RPMI7951 (cell line): ENCODE measurements at places on chromosomes 4 and X.

GRCh38 chr4:123265443-123265842 lies 131.2 kb upstream of the SPRY1 start:
- DNase-seq: no peak

DNA sequence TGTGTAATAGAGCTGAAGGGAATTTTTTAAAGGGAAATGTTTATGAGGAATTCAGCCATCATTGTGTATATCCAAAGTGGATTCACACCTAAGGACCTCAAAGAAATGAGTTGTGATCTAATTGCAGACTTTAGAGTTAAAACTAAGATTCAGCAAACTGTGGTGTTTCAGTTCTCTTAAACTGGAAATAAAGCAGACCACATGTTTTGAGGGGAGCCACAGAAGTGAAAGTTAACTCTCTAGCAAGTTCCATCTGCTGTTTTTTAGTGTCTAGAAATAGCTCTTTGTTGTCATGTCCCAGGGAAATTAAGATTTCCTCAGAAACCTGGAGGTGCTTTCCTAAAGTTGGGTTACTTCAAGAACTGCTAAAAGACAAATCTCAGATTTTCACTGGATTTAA lies 97.3 kb upstream of the DDX3X start:
- DNase-seq: no peak

GRCh38 chrX:139332441-139332840 lies 198.1 kb upstream of the F9 start:
- DNase-seq: no peak

- peak; percentile 53 for DNase-seq
Observed at GRCh38 chr4:38290366-38290765, 330.2 kb downstream of the PTTG2 start.

- DNase-seq: no peak
Observed at GRCh38 chr4:151227172-151227571, 49.8 kb upstream of the PRSS48 start.

DNA sequence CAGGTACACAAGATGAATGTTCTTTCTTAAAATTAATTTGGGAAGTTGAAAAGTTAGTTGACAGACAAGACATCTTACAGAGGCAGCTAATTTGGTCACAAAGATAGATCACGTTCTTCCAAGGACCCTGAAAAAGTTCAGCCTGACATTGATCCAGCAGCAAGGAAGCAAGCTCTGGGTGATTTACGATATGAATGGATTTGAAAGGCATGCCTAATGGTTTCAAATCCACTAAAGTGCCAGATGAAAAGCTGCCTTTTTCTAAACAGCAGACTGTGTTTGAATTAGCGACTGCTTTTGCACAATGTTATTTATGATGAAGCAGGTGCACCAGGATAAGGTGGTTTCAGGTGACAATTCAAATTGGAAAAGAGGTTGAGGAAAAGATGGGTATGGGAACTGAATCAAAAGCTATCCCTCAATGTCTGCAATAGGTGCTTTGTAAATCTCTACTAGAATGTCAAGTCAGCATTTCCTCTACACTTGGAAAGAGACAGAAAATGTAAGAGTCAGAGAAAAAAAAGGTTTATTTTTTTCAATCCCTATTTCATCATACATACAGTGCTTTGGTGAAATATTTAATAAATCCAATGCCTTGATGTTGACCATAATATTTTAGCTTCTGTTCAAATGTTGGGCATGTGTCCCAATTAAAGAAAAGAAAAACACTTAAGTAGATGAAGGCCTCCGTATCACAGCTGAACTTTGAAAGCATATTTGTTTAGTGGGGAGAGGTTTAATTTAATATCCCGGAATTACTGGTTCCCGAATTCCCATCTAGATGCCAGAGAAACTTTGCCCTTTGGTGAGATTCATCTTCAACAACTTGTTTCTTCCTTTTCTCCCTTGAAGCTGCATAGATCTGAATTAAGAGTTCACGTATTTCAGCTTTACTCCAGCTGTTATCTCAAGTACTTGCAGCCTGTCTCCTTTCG lies 6.0 kb downstream of the RASGEF1B start:
- no peak for DNase-seq

DNA sequence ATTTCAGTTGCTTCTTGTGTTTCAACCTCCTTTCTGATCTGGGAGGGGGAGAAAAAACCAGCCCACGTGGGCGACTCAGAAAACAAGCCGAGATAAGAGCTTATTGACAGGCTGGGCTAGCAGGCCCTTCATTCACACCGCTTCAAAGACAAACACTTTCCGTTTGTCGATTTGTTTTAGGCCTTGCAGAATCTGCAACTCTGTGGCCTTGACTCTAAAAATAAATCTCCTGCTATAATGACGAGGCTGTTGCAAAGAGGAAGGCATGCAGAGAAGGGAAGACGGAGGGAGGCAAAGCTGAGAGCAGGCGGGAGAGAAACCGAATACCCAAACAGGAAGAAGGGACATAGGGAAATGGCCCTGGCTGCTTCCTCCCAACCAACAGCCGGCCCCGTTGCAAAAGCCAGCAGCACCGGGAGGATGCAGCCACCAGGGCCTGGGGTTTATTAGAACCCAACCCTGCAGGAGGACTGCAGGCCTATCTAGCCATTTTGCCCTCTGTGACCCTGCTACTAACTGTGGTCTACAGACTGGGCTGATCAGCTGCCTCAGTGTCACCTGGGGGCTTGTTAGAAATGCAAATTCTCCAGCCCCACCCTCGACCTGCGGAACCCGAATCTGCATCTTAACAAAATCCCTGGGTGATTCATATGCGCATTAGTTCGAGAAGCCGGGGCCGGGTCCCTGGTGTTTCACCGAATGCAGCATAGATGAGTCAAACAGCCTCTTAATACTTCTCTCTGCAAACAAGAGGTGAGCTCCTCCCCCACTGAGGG lies 325.5 kb downstream of the BCOR start:
- DNase-seq: peak; percentile 52

GRCh38 chrX:39336671-39337311 lies 535.5 kb downstream of the MID1IP1 start:
- DNase-seq: peak; percentile 22

GRCh38 chrX:31353095-31353494 lies 281.3 kb upstream of the FTHL17 start:
- DNase-seq: peak; percentile 90

GRCh38 chr4:67879486-67879885 lies 4.3 kb downstream of the TMPRSS11D start:
- no peak for DNase-seq

GRCh38 chr4:140049849-140050637 lies 103.9 kb downstream of the MAML3 start:
- DNase-seq: peak; percentile 56

GRCh38 chr4:88008122-88008742 lies 797 bp downstream of the PKD2 start:
- DNase-seq: peak; percentile 58

- DNase-seq: no peak
Observed at GRCh38 chr4:10647846-10648245, 36.7 kb downstream of the CLNK start.

- peak; percentile 3 for DNase-seq
Observed at GRCh38 chr4:147060151-147060931, 114.7 kb upstream of the TTC29 start.

GRCh38 chr4:182593402-182593801 lies 323.8 kb downstream of the DCTD start:
- DNase-seq: no peak

GRCh38 chrX:16014171-16014570 lies 109.2 kb upstream of the GRPR start:
- no peak for DNase-seq

DNA sequence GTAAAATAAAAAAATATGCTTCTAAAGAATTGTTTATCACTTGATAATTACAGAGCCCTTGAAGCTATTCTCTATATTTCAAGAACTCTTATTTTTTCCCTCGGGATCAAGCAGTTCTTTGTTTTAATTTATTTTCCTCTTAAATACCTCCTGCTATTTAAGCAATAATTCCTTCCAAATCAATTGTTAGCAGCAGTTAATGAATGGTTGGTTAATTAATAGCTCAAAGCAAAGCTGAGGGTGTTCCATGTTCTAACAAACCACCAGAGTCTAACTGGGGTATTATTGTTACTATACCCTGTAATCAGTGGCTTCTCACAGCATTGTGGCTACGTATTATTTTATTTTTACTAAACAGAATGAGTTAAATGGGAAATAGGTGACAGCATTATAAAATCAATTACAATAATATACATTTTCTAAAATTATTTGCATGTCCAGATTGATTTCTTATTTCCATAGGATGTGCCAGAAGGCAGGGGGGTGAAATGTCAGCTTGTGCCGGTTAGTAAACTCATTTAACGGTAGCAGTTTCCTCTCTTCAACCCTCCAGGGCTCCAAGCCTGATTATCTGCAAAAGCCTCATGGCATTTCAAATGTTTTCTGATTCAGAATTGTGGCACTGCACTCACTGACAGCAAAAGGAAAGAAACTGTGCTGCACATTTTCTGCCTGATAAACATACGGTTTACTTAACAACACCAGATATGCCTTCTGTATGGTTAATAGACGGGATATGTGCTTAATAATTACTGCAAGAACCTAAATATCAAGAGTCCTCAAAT lies 286.9 kb upstream of the EMCN start:
- no peak for DNase-seq

- DNase-seq: no peak
Observed at GRCh38 chr4:23769406-23769805, 120.4 kb downstream of the PPARGC1A start.

GRCh38 chr4:188110741-188111471 lies 1.5 kb upstream of the TRIML2 start:
- DNase-seq: no peak

GRCh38 chr4:155433636-155434360 lies 57.0 kb upstream of the MAP9 start:
- DNase-seq: peak; percentile 42

- no peak for DNase-seq
Observed at GRCh38 chrX:81120258-81120935, 81.3 kb downstream of the HMGN5 start.

DNA sequence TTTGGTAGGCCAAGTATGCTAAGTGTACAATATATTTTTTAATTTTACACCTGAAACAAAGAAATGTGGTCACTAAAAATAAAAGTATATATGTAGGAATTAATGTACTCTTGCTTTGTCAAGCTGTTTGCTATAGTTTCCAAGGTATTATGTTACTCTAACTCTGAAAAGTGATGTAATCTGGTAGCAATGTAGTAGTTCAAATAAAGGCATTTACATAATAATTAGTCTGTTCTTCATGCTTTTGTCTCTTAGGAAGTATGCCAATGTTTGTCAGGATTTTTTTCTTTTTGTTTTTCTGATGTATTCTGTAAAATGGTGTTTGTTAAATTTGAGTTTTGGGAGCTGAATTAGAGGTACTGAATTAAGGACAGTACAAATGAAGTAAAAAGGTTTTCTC lies 89.5 kb downstream of the PLS3 start:
- DNase-seq: no peak

- DNase-seq: no peak
Observed at GRCh38 chr4:81905971-81906370, 434.3 kb upstream of the RASGEF1B start.

GRCh38 chrX:155115174-155115819 lies 44.0 kb downstream of the BRCC3 start:
- DNase-seq: no peak
